ENCODE measurements at places on chromosomes 2 and 18.
A peak's percentile ranks its signal among the peaks of the same experiment; 100 is the strongest.

- no peak for DNase-seq
Observed at GRCh38 chr18:76913583-76913982, 91.2 kb downstream of the ZNF236 start.

DNA sequence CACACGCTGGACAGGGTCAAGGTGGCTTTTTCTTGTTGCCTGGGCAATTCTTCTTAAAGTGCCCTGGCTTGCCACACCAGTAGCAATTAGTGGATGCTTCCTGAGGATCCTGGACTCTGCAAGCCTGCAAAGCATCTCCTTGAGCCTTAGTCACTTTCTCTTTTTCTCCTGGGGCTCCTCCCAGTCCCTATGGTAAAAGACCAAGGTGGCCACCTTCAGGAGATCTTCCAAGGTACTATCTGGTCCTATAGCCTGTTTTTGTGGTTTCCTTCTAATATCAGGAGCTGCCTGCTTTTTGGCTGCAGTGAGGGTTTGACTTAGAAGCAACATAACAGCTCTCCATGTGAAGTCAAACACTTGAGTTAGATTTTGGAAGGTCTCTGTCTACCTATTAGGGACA lies 33.3 kb upstream of the GMCL1 start:
- DNase-seq = no peak

DNA sequence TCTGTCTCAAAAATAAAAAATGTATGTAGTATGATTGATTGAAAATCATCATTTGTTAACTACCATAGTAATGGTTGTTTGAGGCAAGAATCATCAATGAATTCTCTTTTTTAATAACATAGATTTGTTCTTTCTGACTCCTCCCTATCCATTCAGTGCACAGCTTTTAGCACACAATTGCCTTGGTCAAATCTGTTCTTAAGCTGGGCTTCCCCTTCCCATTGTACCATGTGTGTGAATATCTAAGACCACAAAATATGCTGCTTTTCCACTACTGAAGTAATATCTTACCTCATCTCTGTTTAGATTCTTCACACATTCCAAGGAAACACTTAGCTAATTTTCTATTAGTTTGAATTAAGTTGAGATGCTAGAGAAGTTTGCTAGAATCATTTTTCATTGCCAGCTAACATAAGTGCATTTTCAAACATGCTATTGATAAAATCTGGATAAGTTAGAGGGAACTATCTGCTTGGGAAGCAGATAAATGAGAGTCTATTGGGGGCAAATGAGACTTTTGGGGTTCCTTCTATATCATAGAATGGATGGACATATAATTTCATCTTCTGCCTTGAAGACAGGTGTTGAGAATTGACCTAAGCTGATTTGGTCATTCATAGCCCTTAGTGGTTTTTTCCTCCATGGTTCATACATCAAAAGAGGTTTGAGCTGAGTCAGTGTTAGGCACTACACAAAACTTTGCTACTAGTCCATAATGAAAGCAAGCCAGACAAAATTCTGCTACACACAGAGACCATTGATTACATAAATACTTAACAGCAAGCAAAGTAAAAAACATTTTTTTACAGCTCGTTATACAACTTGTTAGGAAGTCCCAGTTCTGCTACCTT lies 231.9 kb downstream of the PLCL1 start:
- no peak for DNase-seq

- DNase-seq = no peak
Observed at GRCh38 chr2:134706587-134707329, 12.0 kb downstream of the TMEM163 start.

DNA sequence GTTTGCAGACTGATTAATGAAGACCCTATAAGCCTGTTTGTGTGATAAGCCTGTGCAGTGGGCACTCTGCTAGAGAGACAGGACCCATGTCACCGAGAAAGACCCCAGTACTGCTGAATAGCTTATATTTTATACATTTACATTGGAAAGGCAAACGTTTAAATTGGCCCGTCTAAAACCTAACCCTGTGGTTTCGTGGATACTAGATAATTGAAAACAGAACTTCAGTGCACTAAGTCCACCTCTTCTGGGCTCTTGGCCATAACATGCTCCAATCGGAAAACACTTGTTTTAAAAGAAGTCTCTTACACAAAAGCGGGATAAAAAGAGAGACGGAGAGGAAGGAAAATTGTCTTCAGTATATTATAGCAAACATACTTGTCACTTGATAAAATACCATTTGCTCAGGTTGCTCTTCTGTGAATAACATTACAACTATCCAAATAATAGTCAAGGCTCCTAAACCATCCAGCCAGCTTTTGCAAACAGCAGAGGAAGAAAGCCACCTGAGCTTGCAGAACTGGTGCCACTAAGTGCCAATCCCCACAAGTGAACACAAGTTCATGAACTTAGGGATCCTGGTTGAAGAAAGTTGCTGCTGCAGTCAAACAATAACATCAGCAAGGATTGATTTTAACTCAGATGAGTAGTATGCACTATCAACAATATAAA lies 218.4 kb upstream of the FN1 start:
- DNase-seq = peak; percentile 80

DNA sequence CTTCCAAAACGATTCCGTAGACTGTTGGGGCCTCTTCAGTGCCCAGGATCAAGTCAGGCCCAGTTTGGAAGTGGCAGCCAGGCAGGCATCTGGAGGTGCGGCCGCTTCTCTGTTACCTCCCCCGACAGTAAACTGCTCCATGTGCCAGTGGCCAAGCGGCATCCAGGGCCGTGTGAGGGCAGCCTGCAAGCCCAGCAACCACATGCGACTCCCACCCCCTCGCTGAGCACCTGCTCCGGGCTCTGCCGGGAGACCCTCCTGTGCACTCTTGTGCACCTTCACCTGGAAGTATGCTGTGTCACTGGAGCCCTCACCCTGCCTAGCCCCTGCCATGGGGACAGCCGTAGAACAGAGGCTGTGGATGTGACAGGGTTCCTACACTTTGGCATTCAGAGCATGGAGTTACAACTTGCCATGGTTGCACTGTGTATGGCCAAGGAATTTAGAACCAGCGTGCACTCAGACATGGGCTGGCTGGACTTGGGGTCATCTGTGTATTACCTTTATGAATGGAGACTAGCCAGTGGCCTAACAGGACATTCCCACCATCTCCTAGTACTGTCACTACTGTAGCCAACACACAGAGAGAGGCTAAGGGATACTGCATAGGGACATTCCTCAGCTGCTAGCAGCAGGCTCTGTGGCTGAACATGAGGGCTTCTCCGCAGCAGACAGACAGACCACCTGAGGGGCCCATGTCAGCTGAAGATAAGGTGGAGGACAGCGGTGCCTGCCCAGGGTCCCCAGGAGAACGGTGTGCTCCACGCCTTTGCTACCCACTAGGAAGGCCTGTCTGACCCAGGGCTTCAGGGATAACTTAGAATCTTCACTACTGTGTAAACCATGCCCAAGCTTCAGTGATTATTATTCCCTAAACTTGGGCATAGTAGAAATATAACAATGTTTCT lies 25.0 kb upstream of the FAHD2A start:
- DNase-seq = no peak

- DNase-seq = peak; percentile 44
Observed at GRCh38 chr2:118047380-118047826, 33.5 kb upstream of the CCDC93 start.

- DNase-seq = no peak
Observed at GRCh38 chr2:19046986-19047780, 311.2 kb downstream of the OSR1 start.

GRCh38 chr2:240934701-240935102 lies 28.6 kb downstream of the CROCC2 start:
- DNase-seq = no peak

GRCh38 chr2:1721706-1722646 lies 22.3 kb downstream of the PXDN start:
- DNase-seq = peak; percentile 72

DNA sequence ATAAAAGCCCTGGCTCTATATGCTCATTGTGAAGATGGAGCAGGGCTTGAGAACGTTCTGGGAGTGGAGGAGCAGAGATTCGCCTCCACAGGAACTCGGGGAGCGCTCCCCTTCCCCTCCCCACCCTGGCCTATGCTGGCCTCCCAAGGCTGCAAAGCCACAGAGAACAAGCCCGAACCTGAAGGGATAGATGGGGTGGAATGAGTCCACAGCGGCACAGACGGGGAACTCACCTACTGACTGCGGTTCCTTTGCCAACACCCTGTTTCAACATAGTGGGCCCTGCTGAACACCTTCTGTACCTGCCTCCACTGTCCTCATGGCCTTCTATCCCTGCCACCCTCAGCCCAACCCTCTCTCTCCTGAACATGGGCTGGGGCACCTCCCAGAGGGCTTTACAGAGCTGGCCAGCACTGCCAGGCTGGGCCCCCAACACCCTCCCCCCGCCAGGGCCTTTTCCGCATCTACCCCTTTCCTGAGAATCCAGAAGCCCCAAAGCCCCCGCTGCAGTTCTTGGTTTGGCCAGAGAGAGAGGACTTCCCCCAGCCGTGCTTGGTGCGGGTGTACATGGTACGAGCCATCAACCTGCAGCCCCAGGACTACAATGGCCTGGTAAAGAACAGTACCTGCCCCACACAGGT lies 41.5 kb downstream of the LMAN2L start:
- no peak for DNase-seq

DNA sequence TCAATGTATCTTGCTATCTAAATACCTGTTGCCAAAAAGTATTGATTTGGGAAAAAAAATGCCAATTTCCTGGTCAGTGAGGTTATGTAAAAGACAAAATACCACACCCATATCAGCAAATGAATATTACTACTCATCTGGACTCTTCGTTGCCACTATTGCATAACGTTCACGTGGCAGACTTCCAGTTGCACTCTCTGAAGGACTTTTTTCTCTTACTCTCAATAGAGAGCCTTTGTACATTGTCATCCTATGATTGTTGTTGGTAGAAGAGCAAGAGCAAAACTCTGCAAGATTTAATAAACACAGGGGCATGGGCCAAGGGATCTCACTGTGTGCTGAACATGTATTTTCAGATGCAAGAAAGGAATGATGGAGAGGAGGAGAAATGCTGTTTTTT lies 689.8 kb downstream of the MBD2 start:
- no peak for DNase-seq

DNA sequence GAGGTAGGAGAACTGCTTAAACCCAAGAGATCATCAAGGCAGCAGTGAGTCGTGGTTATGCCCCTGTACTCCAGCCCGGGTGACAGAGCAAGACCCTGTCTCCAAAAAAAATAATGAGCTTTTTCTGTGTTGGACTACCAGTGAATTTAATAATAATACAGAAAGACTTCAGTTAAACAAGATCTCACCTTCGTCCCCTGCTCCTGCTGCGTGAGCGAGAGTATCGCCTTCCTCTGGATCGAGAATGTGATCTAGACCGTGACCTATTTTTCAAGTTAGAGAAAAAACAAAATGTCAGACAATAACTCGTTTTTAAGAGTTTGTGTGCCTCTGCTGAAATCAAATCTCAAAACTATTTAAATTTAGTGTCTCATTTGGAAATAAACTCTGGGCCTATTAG lies 2.8 kb downstream of the SRSF7 start:
- no peak for DNase-seq

DNA sequence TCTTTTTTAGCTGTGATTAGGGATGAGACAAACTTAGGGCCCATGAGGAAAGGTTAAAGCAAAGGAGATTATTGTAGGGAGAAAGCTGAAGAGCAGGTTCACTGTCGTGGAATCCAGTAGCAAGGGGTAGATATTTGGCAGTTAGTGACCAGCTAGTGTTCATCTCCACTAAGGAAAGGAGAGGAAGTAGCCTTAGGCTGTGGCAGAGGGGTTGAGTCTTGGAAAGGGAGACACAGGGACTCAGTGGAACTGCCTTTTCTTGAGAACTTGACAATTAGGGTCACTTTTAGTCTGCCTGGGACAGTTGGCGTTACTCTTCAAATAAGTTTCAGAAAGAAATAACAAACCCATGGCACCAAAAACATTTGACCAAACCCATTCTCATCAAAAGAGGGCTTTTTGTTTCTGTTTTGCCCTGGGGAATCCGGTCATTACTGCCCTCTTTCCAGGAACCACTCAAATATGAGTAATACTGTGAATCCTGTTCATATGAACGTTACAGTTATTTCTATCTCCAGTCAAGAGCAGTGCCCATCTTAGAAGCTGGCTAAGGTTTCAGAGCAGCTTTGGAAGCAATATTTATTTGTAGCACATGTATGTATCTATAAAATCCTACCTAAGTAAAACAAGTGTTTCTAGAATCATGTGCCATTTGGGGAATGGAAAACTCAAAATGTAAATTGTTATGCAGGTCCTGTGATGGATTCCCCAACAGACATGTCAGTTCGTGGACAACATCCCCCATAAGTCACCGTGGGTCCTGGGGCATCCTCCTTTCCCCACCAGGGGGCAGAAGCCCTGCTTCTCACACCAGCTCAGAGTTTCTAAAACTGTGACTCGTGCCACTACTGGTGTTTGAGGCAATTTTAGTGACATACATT lies 77.3 kb upstream of the PHLPP1 start:
- DNase-seq = no peak

GRCh38 chr2:226969417-226970080 lies 133.7 kb downstream of the RHBDD1 start:
- no peak for DNase-seq

DNA sequence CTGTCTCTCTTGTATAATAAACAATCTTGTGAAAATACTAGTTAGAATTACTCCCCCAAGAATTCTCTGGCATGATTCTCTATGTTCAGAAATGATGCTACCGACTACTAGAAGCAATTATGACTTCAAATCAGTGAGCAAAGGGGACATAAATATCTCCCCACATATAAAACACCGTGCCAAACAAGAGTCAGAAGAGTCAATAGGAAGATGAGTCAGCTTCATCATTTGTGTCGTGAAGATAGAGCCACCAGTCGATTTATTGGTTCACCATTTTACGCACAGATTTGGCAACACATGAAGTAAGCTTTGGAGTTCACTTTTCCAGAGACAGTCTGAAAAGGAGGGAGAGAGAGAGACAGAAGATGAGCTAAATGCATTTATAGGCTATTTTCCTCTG lies 650.9 kb downstream of the CCDC85A start:
- DNase-seq = no peak

GRCh38 chr2:187971893-187972292 lies 319.8 kb upstream of the GULP1 start:
- no peak for DNase-seq

DNA sequence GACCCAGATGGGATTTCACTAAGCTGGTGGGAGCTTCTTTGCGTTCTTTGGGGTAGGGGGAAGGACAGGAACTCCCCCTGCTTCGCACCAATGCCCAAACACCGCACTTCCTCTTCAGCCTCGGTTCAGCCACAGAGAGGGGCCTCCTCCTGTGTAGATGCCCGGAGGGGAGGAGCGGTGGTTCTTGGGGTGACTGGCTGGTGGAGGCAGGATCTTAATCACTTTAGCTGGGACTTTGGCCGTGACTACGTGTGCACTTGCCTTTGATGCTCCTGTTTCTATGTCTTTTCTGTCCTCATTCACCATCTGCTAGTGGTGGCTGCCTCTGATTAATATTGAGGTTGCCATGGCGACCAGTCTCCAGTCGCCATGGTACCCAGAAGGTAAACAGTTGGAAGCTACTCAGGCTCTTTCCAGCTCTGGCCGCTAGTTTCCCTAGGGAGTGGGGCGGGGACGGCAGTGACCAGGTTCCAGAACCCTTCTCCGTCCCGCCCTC lies 1.9 kb downstream of the CNGA3 start:
- no peak for DNase-seq

DNA sequence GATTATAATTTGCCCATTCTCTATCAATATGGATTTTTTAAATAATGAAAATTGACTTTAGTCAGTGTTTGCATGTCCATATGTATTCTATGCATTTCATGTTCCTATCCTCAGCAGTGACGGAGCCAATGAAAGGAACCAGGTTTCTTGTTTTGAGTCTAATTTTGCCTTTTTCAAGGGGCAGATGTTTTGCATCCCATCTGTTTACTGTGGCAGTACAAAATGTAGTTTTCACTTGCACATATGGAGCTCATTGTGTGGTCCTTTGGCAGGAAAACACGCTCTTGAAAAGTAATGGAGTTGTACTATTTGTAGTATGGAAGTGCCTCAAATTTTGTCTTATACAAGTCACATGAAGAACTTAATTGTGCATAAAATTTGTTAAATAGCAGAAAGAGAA lies 127.8 kb downstream of the AGPS start:
- no peak for DNase-seq

All from stromal cell of bone marrow (primary cell).